Islet precursor cell (in vitro differentiated cells): ENCODE measurements at places on chromosomes 4 and X.

DNA sequence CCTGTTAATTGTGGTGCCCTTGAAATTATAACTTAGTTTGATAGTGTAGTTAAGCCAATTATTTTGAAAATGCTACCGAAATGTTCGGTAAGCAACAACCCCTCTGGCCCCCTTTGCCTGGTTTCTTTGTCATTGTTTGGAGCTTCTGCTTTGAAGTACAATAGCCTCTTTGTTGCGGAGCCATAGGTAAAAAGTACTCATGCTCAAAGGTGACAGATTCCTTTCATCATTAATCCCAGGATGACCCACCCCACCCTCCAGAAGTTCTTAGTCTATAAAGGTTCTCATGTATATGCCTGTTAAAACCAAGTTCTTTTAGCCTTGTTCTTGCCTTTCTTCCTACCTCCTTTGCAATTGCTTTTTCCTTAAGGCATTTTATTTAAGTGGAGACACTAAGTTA, 42.4 kb upstream of the SMARCAD1 start:
- DNase-seq, result peak; percentile 63

DNA sequence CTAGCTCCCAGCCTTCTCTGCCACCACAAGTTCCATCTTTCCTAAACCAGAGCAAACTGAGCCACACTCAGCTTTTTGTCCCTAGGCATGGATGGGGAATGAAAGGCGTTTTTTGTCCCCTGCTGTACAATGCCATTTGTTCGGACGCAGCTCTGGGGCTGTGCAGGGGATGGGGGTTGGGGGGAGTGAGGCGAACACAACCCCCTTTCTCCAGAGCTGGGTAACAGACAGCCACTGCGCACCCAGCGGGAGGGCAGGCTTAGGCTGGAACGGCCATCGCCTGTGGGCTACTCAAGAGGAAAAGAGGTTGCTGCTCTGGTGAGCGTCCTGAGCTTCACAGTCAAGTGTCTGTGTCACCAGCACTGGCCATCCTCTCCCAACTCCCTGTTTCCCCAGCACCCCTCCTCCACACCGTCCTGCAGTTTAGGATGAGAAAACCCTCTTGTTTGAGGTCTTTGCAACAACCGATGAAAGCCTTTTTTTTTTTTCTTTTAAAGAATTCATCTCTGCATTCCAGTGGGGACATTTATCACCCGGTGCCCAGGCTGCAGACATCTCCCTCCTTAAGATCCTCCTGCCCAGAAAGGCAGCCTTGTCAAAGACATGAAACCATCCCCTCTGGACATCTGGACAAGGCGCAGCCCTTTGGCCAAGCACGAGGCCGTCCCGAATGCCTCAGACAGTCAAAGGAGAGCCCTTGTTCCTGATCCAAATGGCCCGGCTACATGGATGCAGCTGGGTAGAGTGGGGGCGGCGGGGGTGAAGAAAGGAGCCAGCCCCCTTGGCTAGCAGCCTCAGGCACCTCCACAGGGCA, 419.6 kb downstream of the BCOR start:
- peak; percentile 83 for DNase-seq

DNA sequence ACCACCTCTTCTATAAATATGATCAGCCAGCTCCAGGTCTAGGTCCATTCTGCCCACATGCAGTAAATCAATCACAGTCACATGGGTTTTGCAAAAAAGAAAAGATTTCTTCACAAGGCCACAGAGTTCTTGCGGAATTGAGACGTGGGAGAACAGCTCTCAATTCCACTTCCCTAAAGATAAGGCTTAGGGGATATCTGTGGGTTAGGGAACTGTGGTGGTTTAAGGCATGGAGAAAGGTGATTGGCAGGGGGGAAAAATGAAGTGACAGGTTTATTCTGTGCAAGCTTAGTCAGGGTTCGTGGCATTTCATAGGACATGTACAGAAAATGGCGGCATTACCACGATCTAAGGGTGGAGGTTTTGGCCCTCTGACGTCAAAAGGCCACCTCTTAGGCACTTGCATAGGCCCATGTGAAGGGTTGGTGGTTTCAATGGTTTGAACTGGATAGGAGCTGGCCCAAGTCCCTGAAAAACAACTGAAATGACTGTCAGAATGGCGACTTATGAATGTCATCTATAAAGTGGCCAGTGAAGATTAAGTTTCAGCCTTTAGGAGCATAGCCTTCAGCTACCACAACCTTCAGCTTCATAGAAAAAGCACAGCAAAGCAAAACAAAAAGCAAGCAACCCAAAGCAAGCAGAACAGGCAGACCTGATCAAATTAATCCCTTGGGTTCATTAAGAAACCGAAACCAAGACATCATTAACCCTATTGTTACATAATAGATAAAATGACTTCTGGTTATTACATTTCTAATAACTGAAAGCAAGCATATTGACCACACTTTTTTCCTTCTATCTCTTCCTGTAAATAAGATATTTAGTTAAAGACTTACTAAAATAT, 289.8 kb upstream of the SFRP2 start:
- DNase-seq, result no peak

DNA sequence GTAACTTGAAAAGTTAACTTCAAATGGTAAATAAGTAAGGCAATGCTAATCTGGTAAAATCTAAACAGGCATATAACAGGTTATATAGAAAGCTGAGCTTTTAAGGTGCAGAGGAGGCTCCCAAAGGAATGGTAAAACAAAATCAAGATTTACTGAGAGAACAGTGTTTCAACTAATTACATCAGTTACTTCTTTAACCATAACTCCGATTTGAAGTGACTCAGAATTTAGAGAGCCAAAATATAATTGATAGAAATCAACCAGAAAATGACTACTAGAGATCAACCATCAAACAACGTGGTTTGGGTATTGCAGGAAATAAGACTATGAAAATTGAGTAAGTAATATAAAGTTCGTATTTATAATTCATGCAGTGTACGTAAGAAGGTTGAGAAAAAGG, 6.9 kb downstream of the G3BP2 start:
- no peak for DNase-seq

- no peak for DNase-seq
Observed at GRCh38 chr4:30256116-30256832, 463.9 kb upstream of the PCDH7 start.

- no peak for DNase-seq
Observed at GRCh38 chrX:104315555-104315954, 60.8 kb upstream of the ESX1 start.

DNA sequence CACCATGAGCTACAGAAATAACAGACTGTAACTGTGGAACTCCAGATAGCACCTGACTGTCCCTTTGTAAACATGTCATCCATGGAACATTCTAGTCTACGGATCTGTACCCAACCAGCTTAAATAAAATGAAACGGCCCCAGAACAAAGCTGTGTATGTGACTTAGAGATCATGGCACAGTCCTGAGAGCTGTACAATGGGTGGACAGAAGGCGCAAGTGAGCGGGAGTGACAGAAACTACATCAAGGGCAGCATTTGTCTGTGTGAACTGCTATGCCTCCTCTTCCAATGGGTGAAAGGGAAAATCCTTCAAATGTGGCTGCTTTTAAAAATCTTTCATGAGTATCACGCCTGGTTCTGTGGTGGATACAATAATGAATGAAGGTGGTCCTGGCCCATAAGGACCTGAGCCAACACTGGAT, 72.5 kb downstream of the FAT1 start:
- DNase-seq, result no peak

DNA sequence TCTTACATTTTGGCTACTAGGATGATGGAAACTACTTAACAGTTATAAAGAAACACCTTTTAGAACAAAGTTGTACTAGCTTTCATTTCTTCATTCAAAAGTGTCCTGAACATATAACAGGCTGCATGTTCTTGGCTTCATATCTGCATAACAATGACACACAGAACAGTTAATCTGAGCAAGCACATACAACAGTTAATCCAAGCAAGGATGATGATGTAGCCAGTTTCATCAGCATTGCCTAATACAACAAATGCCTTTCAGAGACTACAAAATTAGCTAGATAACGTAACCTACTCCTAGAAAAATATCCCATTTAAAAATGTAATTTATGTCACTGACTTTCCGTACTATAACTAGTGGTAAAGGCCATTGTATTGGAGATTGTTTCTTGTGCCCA, 182.1 kb downstream of the SCFD2 start:
- DNase-seq, result no peak

- no peak for DNase-seq
Observed at GRCh38 chrX:101693476-101693875, 33.8 kb upstream of the ARMCX2 start.

- DNase-seq, result no peak
Observed at GRCh38 chr4:106041294-106042002, 146.2 kb downstream of the NPNT start.

GRCh38 chrX:148979786-148980185, 479.4 kb downstream of the AFF2 start:
- no peak for DNase-seq

DNA sequence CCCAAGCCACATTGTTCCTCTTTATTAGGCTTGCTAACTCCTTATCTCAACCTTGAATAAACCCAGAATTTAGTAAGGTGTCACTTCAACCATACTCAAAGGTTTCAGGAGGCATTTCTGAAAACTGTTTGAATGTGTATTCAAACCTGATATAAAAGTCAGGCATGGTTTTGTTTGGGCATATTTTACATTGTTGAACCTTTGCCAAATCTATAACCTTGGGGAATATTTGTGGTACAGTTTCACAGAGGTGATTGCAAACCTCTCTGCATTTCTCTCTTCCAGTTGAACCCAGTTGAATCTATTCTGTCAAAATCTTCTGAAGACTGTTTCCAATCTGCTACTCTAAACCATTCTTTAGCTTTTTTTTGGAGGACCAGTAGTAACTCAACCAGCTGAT, 409.0 kb downstream of the TECRL start:
- no peak for DNase-seq

DNA sequence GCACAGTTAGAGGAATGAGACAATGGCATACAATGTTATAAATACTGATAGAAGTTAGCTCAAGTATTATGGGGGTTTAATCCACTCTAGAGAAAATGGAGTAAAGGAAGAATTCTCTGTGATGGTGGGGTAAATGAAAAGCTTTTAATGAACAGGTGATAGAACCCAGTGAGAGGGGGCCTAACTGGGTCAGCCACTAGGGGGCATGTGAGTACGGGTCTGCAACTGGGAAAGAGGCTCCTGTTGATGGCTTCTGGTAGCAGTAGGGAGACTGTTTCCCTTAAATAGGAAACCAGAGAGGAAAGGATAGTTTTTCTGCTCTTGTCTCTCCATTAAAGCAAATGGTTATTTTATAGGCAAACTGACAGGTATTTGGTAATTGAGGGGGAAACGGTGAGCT, 132.8 kb upstream of the GPR101 start:
- DNase-seq, result no peak

DNA sequence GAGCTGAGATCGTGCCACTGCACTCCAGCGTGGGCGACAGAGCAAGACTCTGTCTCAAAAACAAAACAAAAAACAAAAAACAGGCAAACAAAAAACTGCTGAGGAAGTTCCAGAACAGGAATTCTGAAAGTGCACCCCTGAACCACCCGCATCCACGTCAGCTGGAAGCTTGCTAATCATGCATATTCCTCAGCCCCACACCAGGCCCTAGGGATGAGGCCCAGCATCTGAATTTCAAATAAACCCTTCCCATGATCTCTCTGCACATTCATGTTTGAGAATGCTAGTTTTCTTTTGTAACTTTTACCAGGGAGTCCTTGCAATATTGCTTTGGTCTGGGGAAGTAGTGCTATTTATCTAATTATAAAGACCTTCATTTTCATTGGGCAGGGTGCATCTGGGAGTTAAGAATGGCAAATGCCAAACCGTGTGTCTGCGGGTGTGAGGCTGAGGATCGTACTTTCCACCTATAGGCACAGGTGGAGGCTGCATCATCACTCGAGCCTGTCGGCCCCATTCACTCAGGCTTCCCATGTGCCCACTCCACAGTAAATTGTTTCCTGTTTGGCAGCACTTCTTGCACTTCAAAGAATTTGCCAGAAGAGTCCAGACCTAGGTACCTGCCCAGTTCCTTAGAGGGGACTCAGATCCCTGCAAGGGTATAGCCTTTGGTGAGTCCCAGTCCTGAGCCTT, 23.6 kb downstream of the CCKAR start:
- peak; percentile 46 for DNase-seq

GRCh38 chr4:159209249-159209648, 106.4 kb downstream of the RAPGEF2 start:
- no peak for DNase-seq

GRCh38 chr4:33649471-33649870, 2594.8 kb downstream of the ARAP2 start:
- DNase-seq, result no peak

- peak; percentile 73 for DNase-seq
Observed at GRCh38 chr4:164779811-164780216, 25.9 kb downstream of the SMIM31 start.

GRCh38 chr4:17558941-17559708, 17.9 kb upstream of the LAP3 start:
- no peak for DNase-seq

DNA sequence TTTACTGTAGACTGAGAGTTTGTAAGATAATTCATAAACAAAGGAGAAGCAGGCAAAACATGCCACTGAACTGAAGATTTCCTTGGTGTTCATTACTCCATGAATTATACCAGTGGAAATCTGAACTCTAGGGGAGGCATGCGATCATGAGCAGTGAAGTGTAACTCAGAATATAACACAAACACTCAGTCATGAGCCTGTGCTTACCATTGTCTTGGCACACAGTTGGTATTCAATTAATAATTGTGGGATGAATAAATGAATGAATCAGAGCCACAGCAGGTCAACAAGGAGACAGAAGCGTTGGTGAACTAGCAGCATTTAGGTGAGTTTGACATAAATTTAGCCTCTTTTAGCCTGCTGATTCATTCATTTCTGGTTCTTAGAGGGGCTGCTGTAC, 263.5 kb upstream of the DKK2 start:
- no peak for DNase-seq

GRCh38 chr4:110200689-110201088, 2.3 kb upstream of the ELOVL6 start:
- no peak for DNase-seq

GRCh38 chr4:76210452-76210851, 3.2 kb downstream of the SCARB2 start:
- DNase-seq, result no peak

GRCh38 chr4:7703688-7704087, 236.0 kb downstream of the AFAP1 start:
- DNase-seq, result no peak

DNA sequence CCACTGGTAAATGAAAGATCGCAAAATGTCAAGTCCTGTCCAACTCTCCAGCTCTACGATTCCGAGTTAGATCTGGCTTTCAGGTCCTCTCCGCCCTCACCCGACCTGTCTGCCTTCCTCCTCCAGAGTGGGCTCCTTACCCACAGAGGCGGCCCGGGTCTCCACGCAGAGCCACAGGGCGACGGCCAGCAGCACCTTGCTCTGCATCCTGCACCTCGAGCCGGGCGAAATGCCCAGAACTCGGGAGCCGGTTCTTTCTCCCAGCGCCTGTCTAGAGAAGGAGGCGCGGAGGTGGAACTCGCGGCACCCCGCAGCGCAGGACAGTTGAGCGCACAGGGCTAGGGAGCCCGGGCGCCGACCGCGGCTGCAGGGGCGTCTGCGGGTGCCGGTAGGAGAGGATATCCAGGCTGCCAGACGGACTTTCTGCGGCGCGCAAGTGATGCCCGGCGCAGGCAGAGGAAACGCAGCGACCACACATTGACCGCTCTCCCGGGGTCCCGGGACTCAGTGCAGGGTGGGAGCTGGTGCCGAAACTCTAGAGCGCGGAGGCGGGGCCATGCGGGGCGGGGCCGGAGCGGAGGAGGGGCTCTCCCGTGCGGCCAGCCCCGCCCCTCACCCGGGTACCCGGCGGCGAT, at the start of gene KDR:
Gene KDR, minus strand, starts transcription at position 509 of the 635 bp plus-strand sequence. Its CDS starts 302 bp downstream, at position 207.
- peak; percentile 79 for DNase-seq

GRCh38 chrX:103710609-103711008, at the start of gene TMEM31:
Gene TMEM31 (plus strand): TSS chrX:103710909. CDS start chrX:103712259, 1,350 bp downstream.
- DNase-seq, result no peak

- no peak for DNase-seq
Observed at GRCh38 chrX:37816766-37817165, 30.6 kb downstream of the DYNLT3 start.
